Astrocyte (in vitro differentiated cells and primary cell): ENCODE measurements at places on chromosomes 6 and 20. TPM values are rescaled to one million over a fixed set of nuclear protein-coding genes. Genes with fewer than 3 reads are reported as not detected.

DNA sequence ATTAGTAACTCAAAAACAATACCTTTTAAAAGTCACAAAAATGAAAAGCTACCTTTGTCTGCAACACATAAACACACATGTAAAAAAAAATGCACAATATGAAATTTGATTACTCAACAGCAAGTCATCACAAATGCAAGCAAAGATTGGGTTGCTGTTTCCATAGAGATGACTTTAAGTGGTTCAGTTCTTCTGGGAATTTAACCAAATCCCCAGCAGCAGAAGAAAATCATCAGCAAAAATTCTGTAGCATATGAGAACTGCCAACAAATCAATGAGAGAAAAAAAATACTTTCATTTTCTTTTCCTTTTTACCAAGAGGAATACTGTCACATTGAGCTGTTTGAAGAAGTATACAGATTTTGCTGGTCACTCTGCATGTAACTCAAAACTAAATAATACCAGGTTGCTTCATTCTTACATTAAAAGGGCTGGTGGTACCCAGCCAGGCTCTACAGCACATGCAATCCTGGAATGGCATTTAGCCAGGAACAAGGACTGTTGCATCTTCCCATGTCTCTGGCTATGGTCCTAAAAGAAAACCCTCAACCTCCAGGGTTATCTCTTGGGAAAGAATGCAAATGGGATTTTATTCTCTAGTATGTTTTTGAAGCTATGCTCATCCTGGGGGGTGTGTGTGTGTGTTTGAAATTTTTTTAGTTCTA, 158.3 kb downstream of the OPRM1 start:
- peak; percentile 60 for DNase-seq
- H3K27me3 ChIP-seq, result no peaks in the 10 kb centered on the region
- H3K4me1 ChIP-seq, result no peaks in the 10 kb centered on the region
- H3K4me3 ChIP-seq, result no peak overlapping the region

HLA-DOA gene
- 0.48 and 0.89 TPM in 2 replicates for total RNA-seq

DNA sequence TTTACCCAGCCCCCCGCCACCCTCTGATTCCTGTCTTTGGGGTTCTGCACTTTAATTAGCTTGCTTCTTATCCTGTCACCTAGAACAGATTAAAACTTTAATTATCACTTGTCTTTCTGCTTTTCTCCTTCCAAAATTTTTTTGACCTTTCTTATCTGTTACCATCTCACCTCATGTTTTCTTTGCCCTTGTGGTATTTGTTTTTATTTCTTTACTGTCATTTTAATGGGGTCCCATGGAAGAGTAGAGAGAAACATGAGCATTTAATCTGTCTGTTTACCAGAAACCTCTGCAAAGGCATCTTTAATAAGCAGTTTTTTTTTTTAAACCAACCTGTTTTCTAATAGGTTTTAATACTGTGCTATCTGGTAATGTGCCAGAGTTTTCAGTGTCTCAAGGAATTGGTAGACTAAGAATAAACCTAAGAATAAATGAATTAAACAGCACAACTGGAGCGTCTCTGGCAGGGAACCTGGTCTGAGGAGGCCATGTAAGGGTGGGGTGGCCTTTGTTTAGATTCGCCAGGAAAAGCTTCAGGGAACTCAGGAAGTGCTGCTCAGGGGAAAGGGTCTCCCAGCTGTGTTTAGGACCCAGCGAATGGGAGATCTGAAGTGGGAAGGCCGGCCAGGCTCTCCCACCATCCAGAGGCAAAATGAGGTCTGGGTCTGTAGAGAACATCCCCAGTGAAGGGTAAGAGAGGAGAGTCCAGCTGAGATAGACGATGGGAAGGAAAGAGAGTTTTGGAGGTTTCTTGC, 69.8 kb downstream of the ARID1B start:
- H3K36me3 ChIP-seq, result no peaks in the 10 kb centered on the region
- peaks cover 8% of the 10 kb centered on the region for H3K4me1 ChIP-seq
- no peaks in the 10 kb centered on the region for H3K27me3 ChIP-seq
- H3K27ac ChIP-seq, result no peak overlapping the region

DNA sequence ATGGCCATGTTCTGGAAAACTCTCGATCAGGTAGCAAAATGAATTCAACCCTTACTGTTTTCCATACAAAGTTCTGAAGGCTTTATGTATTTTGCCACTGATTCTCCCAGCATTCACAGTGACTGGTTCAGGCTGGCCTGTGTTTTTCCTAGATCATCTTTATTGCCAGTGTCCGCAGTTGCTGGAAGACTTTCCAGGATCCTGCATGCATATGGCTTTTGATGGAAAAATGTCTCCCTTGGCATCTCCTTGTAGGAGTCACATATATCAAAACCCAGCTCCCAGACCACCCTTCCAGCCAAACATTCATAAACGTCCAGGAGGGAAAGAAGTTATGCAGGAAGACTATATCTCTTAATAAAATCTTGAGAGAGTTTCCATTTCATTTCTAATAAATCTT, 588.8 kb downstream of the MAFB start:
- no peaks in the 10 kb centered on the region for H3K27me3 ChIP-seq
- no peak overlapping the region for H3K4me3 ChIP-seq
- H3K36me3 ChIP-seq, result no peaks in the 10 kb centered on the region

GRCh38 chr20:2911200-2911599, 37.9 kb downstream of the PTPRA start:
- H3K4me1 ChIP-seq, result no peaks in the 10 kb centered on the region
- H3K36me3 ChIP-seq, result no peaks in the 10 kb centered on the region
- no peak overlapping the region for H3K4me3 ChIP-seq
- H3K27ac ChIP-seq, result no peak overlapping the region

GRCh38 chr20:11376998-11377397, 540.7 kb upstream of the BTBD3 start:
- DNase-seq, result peak; percentile 98
- no peak overlapping the region for H3K4me3 ChIP-seq
- H3K4me1 ChIP-seq, result peaks cover 18% of the 10 kb centered on the region

DNA sequence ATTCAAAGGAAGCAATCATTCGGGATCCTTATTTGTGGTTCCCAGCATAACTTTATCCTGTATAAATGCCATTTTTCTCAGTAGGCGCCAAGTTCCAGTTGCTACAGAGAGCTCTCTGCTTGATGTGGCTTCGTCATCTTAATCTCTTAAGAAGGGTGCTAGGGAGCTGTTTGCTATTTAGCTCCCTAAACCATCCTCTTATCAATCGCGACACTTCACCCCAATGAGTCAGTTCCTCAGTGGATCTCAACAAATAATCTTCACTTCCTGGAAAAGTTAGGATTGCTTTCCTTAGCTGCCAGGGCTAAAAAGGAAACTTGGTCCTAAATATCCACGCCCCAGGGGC, 1.3 kb upstream of the NKAIN2 start:
- no peak overlapping the region for H3K27ac ChIP-seq
- peaks cover 3% of the 10 kb centered on the region for H3K4me1 ChIP-seq
- H3K27me3 ChIP-seq, result peaks cover 16% of the 10 kb centered on the region

GRCh38 chr6:73123632-73124329, 101.5 kb downstream of the KHDC1L start:
- H3K27ac ChIP-seq, result no peak overlapping the region
- H3K4me1 ChIP-seq, result no peaks in the 10 kb centered on the region
- no peaks in the 10 kb centered on the region for H3K36me3 ChIP-seq
- no peak for DNase-seq
- H3K27me3 ChIP-seq, result no peaks in the 10 kb centered on the region

DNA sequence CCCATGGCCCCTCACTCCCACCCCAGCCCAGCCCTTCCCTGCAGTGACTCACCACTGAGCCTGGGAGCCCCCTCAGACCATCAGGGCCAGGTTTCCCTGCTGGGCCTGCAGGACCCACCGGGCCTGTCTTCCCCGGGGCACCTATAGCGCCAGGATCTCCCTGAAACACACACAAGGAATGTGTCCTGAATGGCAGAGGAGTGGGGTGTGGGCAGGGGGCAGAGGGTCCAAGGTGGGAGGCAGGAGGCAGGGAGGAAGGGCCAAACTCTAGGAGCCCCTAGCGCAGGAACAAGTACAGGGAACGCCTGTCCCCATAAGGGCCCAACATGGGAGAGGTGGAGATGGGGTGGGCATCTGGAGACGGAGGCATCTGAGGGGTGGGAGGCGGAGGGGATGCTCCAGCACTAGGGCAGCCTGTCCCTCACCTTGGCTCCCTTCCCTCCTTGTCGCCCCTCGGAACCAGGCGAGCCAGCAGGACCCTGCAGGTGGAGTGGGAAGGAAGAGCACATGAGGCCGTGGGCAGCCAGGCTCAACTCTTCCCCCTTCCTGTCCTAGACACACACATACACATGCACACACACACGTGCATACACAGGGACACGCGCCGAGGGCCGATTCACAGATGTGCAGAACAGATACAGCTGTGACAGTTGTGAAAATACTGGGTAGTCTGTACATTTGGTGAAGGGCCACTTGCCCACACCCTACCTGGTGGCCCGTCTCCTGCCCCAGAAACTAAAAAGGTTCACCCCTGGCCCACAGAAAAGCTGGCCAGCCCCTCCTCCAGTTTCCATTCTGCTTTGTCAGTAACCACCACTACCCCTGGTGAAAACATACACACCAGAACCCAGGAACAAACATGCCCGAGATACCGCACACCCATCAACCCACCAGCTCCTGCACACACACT, 24.6 kb downstream of the COL11A2 start:
- H3K27ac ChIP-seq, result no peak overlapping the region
- H3K4me1 ChIP-seq, result no peaks in the 10 kb centered on the region
- no peak for DNase-seq
- no peak overlapping the region for H3K4me3 ChIP-seq

KCNG1 gene
- total RNA-seq, result 45.5 and 45.9 TPM in 2 replicates

GRCh38 chr6:168385037-168385759, 55.8 kb upstream of the SMOC2 start:
- DNase-seq, result no peak
- H3K27ac ChIP-seq, result no peak overlapping the region
- H3K27me3 ChIP-seq, result no peaks in the 10 kb centered on the region
- no peaks in the 10 kb centered on the region for H3K36me3 ChIP-seq
- no peaks in the 10 kb centered on the region for H3K4me1 ChIP-seq
- H3K4me3 ChIP-seq, result no peak overlapping the region

SDCBP2 gene
- 4.6 and 4.8 TPM in 2 replicates for total RNA-seq

DNA sequence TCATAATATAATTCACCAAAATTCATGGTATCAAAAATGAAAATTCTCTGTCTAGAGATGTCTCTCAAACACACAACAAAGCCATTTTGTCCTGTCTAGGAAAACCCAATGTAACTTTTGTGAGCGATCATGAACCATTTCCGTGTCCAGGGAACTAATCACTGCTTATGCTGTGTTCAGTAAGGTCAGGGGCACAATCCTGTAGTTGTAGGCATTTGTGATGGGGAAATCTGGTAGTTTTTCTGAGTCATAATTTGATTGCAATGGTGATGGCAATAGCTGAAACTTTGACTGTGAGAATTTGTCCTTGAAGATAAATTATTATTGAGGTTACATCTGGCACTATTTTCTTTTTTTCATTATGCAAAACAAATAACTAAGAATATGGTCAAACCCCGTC, 21.0 kb upstream of the GCLC start:
- DNase-seq, result no peak
- no peaks in the 10 kb centered on the region for H3K27me3 ChIP-seq
- no peaks in the 10 kb centered on the region for H3K36me3 ChIP-seq
- no peak overlapping the region for H3K4me3 ChIP-seq

DNA sequence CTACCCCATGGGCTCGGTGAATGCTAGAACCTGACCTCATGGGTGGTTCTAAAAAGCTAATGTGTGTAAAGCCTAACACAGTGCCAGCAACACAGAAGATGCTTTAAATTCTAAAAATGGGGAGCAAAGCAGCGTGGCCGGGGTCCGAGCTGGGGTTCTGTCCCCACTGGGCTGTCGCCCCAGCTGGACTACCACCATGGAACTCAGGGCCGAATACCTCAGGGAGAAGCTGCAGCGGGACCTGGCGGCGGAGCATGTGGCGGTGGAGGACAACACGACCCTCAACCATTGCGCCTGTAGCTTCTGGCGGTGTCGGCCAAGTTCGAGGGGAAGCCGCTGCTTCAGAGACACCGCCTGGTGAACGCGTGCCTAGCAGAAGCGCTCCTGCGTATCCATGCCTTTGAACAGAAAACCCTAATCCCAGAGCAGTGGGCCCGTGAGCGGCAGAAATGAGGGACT, 8.4 kb downstream of the SOX4 start:
- H3K27ac ChIP-seq, result no peak overlapping the region
- H3K36me3 ChIP-seq, result peaks cover 3% of the 10 kb centered on the region
- H3K4me1 ChIP-seq, result peaks cover 14% of the 10 kb centered on the region
- no peak overlapping the region for H3K4me3 ChIP-seq

DNA sequence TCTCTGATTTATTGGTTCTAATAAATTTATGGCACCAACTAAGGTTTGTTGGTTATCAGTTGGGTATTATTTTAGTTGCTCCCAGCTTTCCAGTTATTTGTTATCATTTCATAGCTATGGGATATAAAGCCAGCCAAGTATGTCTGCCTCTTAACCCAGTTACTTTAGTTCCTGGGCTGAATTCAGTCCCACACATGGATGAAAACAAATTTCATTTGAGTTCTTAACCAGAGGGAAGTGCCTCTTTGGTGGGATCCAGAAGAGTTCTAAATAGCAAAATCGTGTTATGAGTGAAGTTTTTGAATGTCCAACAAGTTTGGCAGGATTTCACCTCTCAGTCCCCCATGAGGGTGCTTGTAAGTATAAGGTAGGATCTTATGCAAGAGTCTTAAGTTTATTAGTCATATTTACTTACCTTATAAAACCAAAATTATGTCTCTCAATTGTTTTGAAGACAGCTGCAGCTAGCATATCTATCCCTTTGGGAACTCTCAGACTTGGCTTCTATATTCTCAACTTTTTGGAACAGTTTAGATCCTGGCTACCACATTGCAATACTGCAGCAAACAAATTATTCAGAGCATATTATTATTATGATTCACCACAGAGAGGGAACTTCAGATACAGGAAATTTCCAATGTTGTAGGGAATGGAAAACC, 683.6 kb downstream of the BCKDHB start:
- H3K4me3 ChIP-seq, result no peak overlapping the region
- H3K27ac ChIP-seq, result no peak overlapping the region
- H3K27me3 ChIP-seq, result no peaks in the 10 kb centered on the region
- no peaks in the 10 kb centered on the region for H3K36me3 ChIP-seq
- DNase-seq, result no peak

MDFI gene
- total RNA-seq, result 144 and 167 TPM in 2 replicates

RUNX2 gene
- total RNA-seq, result 26.1 and 32.6 TPM in 2 replicates

XKR7 gene
- 0.36 and 0.48 TPM in 2 replicates for total RNA-seq

DNA sequence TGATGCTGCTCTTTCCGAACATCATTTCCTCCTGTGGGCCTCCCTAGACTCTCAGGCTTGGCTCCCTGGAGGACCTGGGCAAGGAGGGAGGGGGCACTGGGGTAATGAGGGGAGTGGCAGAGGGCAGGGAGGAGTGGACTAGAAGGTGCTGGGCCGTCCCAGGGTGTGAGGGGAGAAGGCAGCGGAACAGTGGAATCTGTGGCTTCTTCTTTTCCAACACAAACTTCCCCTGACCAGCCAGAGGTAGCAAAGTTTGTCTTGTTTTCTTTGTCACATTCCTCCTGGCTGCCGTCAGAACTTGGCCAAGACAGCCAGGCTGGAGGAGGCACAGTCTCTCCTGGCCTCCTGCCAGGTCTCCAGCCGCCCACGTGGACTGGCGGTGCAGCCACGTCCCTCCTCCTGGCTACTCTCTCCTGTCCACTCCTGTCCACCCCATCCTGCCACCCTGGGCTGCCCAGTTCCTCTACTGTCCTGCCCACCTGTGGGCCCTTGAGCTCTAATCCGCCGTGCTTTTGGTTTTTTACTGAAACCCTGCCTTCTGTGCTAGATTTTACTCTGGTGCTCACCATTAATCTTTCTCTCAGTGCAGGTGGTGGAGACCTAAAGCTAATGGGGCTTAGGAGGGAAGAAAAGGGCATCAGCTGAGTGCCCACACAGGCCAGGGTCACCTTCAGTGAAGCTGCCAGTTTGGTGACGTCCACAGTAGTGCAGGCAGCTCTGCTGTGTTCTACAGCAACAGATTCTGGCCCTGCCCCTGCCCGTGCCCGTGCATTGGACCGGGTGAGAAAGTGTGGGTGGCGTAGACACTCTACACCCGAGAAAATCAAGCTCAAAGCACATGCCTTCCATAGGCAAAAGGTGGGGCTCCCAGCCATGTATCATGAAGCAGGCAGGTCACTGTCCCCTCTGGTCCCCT, 2.8 kb upstream of the CDSN start:
- H3K36me3 ChIP-seq, result no peaks in the 10 kb centered on the region
- H3K27ac ChIP-seq, result no peak overlapping the region
- H3K4me1 ChIP-seq, result peaks cover 14% of the 10 kb centered on the region
- H3K27me3 ChIP-seq, result no peaks in the 10 kb centered on the region
